ENCODE measurements at places on chromosomes 4 and X.

GRCh38 chr4:123120473-123120872, 198.1 kb upstream of the NUDT6 start:
- DNase-seq: no peak

DNA sequence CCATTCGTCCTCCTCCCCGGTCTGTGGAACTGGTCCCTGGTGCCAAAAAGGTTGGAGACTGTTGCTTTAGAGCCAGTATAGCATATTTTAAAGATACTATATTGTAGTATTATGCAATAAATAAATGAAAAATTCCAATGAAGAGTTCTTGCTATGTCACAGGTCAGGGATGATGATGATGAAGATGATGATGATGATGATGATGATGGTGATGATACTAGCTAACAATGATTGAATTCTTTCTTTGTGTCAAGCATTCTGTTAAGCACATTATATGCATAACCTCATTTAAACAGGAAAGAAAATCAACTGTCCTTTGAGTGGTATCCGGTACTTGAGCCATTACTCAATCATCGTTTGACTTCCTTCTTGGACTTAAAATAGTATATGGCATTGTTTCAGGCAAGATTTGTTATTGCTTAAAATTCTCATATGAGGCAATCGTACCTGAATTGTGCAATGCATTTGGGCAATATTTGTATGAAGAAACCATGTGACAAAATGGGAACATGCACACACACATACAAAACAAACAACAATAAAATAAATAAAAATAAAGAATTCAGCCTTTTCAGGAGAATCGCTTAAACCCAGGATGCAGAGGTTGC, 22.8 kb upstream of the TLR2 start:
- no peak for DNase-seq

GRCh38 chr4:56681853-56682525, 893 bp upstream of the HOPX start:
- no peak for DNase-seq

- DNase-seq: no peak
Measured at GRCh38 chrX:29145316-29145715, 558.1 kb downstream of the IL1RAPL1 start.

GRCh38 chr4:42401171-42401570, 3.9 kb downstream of the SHISA3 start:
- DNase-seq: no peak

GRCh38 chrX:21255032-21255618, 119.1 kb upstream of the CNKSR2 start:
- no peak for DNase-seq

Measured in stimulated activated CD8-positive, alpha-beta memory T cell treated with anti-CD3 and anti-CD28 coated beads, Interleukin-2, amount 100 ng/mL, for 1 hour (primary cell).